ENCODE measurements at places on chromosomes 5 and 9.

DNA sequence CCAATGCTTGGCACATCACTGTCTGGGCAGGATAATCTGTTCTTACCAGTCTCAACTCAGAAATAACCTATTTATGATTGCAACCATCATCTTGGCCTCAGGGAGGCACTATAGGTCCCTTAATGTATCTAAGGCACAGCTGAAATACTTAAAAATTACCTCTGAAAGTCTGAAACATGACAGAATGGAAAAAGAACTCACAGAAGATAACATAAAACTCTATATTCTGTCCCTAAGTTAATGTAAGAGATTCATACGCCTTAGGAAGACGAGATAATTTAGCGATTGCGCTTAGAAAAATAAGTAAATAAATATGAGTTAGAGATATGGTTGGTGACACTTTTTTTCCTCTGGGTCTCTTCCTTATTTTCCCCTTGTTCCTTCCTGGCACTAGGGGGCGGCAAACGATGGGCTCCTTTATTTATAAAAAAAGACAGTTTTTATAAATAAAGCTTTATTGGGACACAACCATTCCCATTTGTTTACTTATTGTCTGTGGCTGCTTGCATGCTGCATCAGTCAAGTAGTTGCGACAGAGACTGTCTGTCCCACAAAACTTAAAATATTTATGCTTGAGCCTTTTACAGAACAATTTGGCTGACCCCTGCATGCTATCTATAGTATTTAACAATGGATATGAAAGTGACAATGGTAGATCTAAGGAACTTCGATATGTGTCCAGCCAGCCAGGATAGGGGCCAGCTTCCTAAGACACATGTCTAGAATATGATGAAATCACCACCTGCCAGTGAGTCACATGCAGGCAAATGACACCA is 79.6 kb downstream of the PDE4D start:
- peak; percentile 74 for DNase-seq

DNA sequence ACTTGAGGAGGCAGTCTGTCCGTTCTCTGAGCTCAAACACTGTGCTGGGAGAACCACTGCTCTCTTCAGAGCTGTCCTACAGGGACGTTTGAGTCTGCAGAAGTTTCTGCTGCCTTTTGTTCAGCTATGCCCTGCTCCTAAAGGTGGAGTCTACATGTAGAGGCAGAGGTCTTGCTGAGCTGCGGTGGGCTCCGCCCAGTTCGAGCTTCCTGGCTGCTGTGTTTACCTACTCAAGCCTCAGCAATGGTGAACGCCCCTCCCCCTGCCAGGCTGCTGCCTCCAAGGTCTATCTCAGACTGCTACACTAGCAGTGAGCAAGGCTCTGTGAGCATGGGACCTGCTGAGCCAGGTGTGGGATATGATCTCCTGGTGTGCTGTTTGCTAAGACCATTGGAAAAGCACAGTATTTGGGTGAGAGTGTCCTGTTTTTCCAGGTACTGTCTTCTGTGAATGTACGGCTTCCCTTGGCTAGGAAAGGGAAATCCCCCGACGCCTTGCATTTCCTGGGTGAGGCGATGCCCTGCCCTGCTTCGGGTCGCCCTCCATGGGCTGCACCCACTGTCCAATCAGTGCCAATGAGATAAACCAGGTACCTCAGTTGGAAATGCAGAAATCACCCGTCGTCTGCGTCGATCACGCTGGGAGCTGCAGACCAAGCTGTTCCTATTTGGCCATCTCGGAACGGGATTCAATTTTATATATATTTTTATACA is 58.5 kb downstream of the CNTRL start:
- peak; percentile 93 for DNase-seq

- DNase-seq, result no peak
Measured at GRCh38 chr5:100872408-100873190, 30.5 kb downstream of the ST8SIA4 start.

- DNase-seq, result no peak
Measured at GRCh38 chr9:120362446-120362845, 217.5 kb downstream of the CDK5RAP2 start.

GRCh38 chr5:85663708-85664031 is 954.1 kb upstream of the COX7C start:
- no peak for DNase-seq

GRCh38 chr5:122367456-122367855 is 55.4 kb downstream of the SNCAIP start:
- DNase-seq, result no peak

GRCh38 chr5:57889558-57889957 is 406.9 kb upstream of the ACTBL2 start:
- DNase-seq, result no peak

DNA sequence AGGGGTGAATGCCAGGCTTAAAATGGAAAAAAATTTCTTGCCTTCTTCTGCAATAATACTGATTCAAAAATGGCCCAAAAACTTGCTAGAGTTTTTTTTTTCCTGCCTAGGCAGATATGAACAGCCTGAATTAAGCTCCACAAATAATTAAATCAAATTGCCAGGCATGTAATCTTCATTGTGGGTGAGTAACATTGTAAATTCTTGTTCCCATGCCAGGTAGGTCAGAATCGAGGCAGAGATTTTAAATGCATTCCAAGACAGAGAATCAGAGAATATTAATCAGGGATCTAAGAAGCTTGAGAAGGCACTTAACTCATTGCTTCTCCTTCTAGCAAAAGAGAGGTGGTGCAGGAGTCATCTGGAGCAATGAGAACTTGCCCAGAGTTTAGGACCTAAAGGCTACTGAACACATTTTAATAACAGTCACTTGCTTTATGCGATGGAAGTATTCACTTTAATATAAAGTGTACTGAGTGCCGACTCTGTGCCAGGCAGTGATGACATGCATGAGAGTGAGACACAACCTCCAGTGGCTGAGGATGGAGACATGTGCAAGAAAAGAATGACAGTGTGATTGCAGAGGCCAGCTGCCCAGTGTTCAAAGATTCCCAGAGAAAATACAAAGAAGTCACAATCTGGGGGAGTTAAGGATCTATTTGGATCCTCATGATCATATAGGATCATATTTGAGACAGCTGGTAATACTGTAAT is 102.3 kb downstream of the APBA1 start:
- DNase-seq, result no peak

GRCh38 chr5:64144425-64145215 is 21.0 kb upstream of the RNF180 start:
- DNase-seq, result no peak

- DNase-seq, result no peak
Measured at GRCh38 chr5:158050421-158050820, 191.5 kb upstream of the CLINT1 start.

- DNase-seq, result no peak
Measured at GRCh38 chr9:133687856-133688761, 50.0 kb downstream of the SARDH start.

- no peak for DNase-seq
Measured at GRCh38 chr9:123617286-123617685, 261.3 kb downstream of the CRB2 start.

DNA sequence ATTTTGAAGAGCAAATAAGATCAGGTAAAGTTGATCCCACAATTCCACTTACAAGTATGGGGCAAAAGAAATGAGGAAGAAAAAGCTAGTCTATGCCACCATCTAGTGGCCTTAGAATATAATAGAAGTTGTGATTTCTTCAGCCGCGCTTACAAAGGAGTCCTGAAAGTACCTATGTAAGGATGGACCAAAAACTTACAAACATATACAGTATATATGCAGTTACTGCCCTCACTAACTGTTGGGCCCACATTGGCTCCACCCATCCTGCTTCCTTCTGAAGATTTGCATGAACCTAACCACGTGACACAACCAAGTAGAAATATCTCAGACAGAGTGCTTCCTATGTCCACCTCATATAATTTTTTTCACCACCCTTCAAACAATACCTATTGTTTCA is 11.7 kb upstream of the OR13D1 start:
- peak; percentile 55 for DNase-seq

GRCh38 chr5:143543358-143544255 is 140.1 kb upstream of the NR3C1 start:
- no peak for DNase-seq
